ENCODE measurements at places on chromosomes 5 and 9.

- no peak for DNase-seq
These were observed 466.9 kb upstream of the ARRDC3 start for GRCh38 chr5:91850031-91850430.

DNA sequence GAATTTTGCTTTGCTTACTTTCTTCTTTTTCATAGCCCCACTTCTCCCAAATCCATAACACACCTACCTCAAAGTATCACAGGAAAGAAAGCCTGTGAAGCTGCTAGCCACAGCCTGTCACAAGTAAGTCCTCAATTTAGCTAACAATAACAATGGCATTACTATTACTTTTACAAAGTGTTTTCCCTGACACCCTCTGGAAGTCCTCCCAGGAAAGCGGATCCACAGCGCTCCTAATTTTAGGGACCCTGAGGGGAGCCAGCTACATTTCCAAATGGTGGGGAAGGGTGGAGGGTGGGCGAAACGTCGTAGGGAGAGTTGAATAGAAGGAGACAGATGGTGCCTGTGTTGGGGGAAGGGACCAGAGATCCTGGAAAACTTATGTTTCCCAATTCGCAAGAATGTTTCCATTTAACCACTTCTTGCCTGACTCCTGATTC, 523 bp upstream of the WWC1 start:
- DNase-seq, result no peak

DNA sequence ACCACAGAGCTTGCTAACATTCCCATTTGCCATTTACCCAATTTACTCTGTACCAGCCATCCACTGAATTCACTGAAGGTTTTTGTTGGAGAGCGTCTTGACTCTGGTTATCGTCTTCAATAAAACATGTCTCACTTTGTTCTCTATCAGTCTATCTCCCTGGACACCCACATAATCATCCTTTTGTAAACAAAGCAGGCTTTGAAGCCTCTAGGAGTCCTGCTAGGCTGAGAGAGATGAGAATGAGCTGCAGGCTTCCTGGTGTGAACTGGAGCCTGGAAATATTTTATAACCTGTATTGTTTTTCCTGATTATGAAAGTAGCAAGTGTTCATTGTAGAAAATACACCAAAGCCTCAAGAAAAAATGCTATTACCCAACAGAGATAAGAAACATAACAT, 140.6 kb upstream of the ZNF366 start:
- DNase-seq, result no peak

DNA sequence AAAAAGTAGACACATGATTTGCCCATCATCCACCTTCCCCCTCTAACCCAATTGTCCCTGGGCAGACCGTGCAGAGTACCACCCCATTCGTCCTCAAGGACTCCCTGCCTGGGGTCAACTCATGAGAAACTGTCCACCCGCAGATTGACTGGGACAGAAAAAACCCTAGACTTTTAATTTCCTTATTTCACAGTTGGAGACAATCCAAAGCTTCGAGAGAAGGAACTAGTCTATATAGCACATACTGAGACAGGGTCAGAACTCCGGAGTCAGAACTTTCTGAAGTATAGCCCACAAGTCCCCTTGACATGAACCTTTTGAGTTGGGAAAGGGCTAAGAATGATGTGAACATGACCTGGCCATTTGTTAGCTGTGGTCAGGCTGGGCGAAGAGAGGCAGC, 7.5 kb upstream of the GPX3 start:
- DNase-seq, result no peak

DNA sequence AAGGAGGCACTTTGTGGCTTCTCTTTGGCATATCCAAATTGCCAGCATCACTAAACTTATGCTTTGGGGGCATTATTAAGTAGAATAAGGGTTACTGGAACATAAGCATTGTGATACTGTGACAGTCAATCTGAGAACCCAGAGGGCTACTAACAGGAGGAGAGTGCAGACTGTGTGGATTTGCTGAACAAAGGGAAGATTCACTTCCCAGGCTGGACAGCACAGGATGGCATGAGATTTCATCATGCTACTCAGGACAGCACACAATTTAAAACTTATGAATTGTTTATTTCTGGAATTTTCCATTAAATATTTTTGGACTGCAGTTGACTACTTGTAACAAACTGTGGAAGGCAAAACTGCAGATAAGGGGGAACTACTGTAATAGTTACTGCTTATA, 212.5 kb downstream of the TMC1 start:
- no peak for DNase-seq

DNA sequence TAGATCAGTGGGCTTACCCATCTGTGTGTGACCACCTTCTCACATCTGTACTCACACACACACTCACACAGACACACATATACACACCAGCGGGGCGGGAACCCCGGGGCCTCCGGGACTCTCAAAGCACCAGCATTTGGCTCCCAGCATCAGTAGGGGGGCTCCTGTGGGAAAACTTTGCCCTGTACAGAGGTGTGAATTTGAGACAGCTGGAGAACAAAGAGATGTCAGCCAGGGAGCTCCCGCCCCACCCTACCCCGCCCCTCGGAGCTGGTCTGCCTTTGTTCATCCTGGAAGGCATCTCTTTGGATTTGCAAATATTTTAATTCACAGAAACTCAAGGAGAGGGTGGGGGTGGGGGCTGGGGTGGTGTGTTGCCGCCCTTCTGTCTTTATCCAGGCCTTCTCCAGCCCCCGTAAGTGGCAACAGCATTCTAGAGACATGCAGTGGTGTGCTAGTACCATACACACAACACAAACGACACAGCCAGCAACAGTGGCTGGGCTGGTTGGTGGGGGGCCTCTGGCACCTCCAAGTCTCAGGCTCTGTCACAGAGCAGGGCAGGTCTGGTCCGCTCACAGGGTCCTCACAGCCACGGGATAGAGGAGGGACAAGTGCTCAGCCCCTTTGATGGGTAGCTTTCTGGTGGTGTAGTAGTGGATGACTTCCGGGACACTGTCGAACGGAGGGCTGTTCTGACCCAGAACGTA, 15.5 kb upstream of the SLC25A51 start:
- DNase-seq, result no peak
